ENCODE measurements at places on chromosomes 4 and X. TPM values are rescaled to one million over a fixed set of nuclear protein-coding genes. Genes with fewer than 3 reads are reported as not detected.

Gene TMPRSS11D
- not detected for total RNA-seq

Gene CSAG1
- total RNA-seq: not detected

Gene IL3RA
- total RNA-seq: not detected

Gene CFAP99
- total RNA-seq: 0.13 TPM

Gene POU4F2
- not detected for total RNA-seq

Gene MAGEB6
- not detected for total RNA-seq

Gene NLGN4X
- 0.46 TPM for total RNA-seq

Gene NXF2B
- not detected for total RNA-seq

Gene HTR2C
- not detected for total RNA-seq

Gene WNK3
- total RNA-seq: 0.86 TPM

Gene SYP
- total RNA-seq: 0.59 TPM

Gene IL2
- not detected for total RNA-seq

Gene TREX2
- total RNA-seq: 1.7 TPM

Gene GCNA
- total RNA-seq: 2.9 TPM

Gene MSANTD1
- 0.83 TPM for total RNA-seq

Gene HSD17B13
- 0.13 TPM for total RNA-seq

Gene LSM6
- 15.4 TPM for total RNA-seq

Gene SH3BGRL
- total RNA-seq: 50.8 TPM

Gene PCDH19
- 0.07 TPM for total RNA-seq

Gene XAGE1B
- not detected for total RNA-seq

Gene DDX53
- total RNA-seq: not detected

Gene RPS6KA6
- total RNA-seq: 2.3 TPM

Gene AWAT2
- not detected for total RNA-seq

Gene HSFX2
- total RNA-seq: 0.72 TPM

Gene CD40LG
- total RNA-seq: not detected

Gene ATOH1
- not detected for total RNA-seq

Gene DCTD
- 108 TPM for total RNA-seq

Gene OPRPN
- not detected for total RNA-seq

Gene KLHL13
- 10.6 TPM for total RNA-seq

Gene ADH1A
- total RNA-seq: not detected

Gene SLC9B1
- total RNA-seq: 0.76 TPM

Gene AR
- total RNA-seq: 7.3 TPM

Gene ZNF674
- total RNA-seq: 8.1 TPM

Gene SCML1
- total RNA-seq: 8.5 TPM

Gene ADGRL3
- 0.56 TPM for total RNA-seq

Gene CYSLTR1
- total RNA-seq: 5.1 TPM

Gene DMP1
- not detected for total RNA-seq

Gene NEIL3
- total RNA-seq: 0.89 TPM

Gene NPY1R
- 33.2 TPM for total RNA-seq

Gene DCAF12L2
- total RNA-seq: 0.07 TPM

Gene MAGEA9B
- not detected for total RNA-seq

Data from smooth muscle cell of the pulmonary artery (primary cell).